ENCODE measurements at places on chromosomes 2 and 18. TPM values are rescaled to one million over a fixed set of nuclear protein-coding genes. Genes with fewer than 3 reads are reported as not detected.
A peak's percentile ranks its signal among the peaks of the same experiment; 100 is the strongest.

Gene EML4
- total RNA-seq, result 14.2 TPM

Gene C1QL2
- total RNA-seq, result not detected

Gene GKN1
- not detected for total RNA-seq

Gene SCN9A
- total RNA-seq, result 0.51 TPM

Gene ASAP2
- total RNA-seq, result 29.8 TPM

Gene SULT1C4
- 114 TPM for total RNA-seq

Gene TMEM163
- 0.13 TPM for total RNA-seq

Gene UBR3
- 43.5 TPM for total RNA-seq

Gene MCEE
- 9.8 TPM for total RNA-seq

Gene ABCB11
- not detected for total RNA-seq

Gene LRRC30
- total RNA-seq, result not detected

Gene STEAP3
- total RNA-seq, result 7.7 TPM

DNA sequence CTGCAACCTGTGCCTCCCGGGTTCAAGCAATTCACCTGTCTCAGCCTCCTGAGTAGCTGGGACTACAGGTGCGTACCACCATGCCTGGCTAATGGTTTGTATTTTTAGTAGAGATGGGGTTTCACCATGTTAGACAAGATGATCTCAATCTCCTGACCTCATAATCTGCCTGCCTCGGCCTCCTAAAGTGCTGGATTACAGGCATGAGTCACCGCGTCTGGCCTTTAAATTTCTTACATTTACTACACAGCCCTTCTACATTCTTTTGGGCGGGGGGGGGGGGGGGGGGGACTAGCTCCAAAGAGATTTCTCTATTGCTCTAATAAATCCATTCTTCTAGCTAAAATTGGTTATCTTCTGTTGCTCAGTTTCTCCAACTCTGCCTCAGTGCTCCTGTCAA lies 964.9 kb upstream of the ACVR2A start:
- DNase-seq, result no peak

- no peak for DNase-seq
These were observed 819.4 kb downstream of the LRP1B start for GRCh38 chr2:141311430-141311829.

GRCh38 chr2:177466337-177467195 lies 74.0 kb downstream of the AGPS start:
- DNase-seq, result no peak

DNA sequence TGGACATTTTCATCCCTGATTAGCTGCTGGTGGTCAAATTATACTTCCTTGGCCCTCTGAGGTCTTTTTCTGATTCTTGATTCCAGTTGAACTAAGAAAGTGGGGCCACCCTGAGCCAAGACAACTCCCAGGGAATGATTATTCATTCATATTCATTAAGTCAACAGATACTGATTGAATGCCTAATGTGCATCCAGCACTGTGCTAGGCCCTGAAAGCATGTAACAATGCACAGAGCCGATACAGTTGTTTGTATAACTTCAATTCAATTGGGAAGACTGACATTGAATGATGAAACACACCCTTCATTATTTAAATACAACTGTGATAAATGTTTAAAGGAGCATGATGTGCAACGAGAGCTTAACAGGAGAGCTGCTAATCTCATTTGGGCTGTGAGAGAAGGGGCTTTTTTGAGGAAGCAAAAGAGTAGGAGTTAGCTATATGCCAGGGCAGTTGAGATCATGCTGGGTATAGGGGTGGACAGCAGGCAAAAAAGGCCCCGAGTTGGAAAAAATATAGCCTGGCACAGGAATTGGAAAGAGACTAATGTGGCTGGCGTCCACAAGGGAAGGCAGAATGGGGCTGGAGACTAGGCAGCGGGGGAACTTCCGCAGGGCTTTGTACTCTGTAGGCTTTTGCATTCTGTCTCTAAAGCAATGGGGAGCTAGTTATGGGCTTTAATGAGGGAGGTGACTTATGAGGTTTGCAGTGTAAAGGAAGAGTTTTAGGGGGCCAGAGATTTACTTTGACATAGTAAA lies 57.2 kb upstream of the ACVR1 start:
- DNase-seq, result no peak

- no peak for DNase-seq
These were observed 29.6 kb upstream of the LPIN1 start for GRCh38 chr2:11716689-11717321.

DNA sequence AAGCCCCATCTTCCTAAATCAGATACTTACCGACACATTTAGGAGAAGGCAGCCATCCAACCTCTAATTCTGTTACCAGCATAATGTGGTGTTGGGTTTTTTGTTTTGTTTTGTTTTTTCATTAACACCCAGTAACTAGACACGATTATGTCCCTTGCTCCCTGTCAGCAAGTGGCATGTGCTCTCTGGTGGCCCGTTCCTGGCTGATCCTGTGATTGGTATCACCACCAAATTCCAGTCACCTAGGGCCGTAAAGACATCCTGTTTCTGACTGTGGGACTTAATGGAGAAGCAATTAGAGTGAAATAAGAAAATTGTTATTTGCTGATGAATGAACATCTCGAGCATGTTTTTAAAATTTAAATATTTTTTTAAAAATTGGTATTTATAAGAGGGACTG lies 5.9 kb upstream of the DLX1 start:
- DNase-seq, result no peak

GRCh38 chr2:239300242-239300641 lies 100.6 kb downstream of the HDAC4 start:
- DNase-seq, result no peak

- DNase-seq, result no peak
These were observed 92.7 kb downstream of the KCTD1 start for GRCh38 chr18:26455639-26456038.

- no peak for DNase-seq
These were observed 482.0 kb upstream of the DCC start for GRCh38 chr18:51857989-51858388.

DNA sequence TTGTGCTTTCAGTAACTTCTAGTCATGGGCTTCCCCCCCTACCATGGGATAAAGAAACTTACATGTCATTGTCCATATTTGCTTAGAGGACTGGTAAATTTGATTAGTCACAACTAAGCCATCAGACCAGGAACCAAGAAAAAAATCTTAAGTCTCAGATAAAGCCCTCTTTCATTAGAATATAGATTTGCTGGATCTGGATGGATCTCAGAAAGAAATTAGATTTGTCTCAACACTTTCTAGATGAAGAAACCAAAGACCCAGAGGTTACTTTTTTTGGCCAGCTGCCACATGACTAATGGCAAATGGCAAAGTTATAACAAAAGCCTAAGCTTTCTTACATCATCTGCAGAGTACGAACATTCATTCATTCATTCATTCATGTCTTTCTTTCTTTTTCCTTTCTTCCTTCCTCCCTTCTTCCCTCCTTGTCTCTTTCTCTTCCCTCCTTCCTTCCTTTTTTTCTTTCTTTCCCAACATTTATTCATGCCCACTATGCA lies 60.2 kb downstream of the CDCA7 start:
- peak; percentile 36 for DNase-seq

- peak; percentile 28 for DNase-seq
These were observed 336.4 kb upstream of the FSHR start for GRCh38 chr2:49490710-49491109.

DNA sequence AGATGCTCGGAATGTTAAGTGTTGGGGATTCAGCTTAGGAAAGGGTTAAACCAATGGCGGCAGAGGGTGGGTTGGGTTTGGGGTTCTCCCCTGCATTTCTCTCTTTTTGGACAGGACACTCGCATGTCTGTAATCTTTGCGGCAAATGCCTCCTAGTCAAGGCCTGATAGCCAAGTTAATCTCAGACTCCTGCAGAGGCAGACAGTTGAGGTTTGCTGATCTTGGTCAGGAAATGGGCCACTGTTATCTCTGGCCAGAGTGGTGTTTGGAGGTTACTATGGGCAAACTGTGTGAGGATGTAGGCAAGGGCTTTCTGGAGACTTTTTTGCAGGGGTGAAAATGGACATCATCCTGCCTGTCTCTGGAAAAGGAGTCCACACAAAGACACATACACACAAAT lies 188.8 kb downstream of the SETBP1 start:
- no peak for DNase-seq

DNA sequence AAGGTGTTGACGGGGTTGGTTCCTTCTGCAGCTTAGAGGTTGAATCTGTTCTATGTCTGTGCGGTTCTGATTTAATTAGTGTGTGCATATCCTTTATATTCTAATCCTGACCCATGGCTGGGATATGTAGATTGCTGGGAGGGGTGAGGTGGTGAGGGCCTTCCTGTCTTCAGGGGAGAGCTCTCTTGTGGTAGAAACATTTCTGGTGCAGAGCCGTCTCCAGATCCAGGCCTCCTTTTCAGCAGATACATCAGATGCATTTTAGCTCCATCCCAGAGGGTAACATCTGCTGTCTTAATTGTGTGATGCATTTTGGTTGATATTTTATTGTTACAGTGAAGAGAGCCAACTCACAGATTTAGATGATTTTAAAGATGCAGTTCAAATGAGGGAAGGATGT lies 227.8 kb downstream of the AGAP1 start:
- no peak for DNase-seq

DNA sequence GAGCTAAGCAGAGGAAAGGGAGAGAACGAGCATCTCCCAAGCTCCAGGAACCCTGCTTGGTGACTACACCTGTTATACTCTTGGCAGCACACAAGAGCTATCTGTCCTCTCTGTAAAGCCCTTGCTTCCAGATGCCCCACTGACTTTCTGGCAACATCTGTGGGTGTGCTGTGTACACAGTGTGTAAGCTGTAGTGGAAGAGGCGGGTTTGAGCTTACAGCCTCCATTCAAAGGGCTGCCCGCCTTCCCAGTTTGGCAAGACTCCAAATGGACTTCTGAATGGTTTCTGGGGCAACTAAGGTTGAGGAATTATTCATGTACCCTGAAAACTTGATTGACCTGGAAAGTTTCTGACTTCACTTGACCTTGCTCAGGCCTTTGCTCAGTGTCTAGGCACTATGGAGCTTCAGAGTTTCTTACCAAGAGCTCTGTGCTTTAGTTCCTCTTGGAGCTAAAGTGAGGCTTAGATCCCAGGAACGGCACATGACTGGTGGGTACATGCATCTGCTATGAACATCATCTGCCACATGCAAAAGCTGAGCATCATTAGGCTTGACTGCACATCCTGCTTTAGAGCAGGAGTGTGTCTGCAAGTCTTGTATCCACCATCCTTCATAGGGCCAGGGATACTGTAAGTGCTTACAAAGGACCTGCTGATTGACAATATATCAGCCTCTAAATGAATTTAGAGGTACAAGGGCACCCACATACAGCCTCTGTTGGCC lies 290.9 kb upstream of the SIX2 start:
- DNase-seq, result no peak

GRCh38 chr2:205807758-205808157 lies 125.5 kb downstream of the NRP2 start:
- no peak for DNase-seq

- DNase-seq, result peak; percentile 32
These were observed 7.2 kb downstream of the POMC start for GRCh38 chr2:25161055-25161781.

DNA sequence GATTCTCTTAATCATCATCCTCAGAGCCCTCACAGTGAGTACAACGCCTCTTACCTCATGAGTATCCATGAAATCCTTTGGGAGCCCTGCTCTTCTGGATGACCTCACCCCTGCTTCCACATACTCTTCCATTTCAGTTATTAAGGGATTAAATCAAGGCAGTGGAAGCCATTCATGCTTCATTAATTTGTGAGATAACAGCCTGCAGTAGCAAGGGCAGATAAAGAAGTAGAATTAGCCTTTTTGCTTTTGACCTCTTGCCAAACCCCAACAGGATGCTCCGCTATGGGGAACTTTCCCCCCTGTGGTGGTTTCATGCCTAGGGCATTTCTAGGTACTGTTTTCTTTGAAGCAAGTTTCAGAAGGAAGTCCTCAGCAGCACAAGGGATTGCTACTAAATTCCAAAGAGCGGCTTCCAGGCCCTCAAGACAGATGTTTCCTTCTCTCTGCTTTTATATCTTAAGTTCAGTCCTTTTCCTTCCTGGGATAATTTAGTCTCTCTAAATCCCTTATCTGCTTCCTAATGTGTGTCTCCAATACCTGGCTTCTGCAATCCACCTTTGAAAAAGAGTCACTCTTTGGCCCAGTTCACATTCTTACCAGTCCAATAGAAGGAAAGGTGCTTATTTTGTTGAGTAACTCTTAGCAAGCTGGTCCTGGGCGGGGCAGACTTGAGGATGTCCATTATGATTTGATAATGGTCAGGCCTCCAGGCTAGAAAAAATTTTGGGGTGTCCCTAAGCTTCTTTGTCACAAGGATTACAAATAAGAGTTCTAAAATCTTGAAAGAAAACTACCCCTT lies 76.9 kb downstream of the MYO1B start:
- DNase-seq, result peak; percentile 43

DNA sequence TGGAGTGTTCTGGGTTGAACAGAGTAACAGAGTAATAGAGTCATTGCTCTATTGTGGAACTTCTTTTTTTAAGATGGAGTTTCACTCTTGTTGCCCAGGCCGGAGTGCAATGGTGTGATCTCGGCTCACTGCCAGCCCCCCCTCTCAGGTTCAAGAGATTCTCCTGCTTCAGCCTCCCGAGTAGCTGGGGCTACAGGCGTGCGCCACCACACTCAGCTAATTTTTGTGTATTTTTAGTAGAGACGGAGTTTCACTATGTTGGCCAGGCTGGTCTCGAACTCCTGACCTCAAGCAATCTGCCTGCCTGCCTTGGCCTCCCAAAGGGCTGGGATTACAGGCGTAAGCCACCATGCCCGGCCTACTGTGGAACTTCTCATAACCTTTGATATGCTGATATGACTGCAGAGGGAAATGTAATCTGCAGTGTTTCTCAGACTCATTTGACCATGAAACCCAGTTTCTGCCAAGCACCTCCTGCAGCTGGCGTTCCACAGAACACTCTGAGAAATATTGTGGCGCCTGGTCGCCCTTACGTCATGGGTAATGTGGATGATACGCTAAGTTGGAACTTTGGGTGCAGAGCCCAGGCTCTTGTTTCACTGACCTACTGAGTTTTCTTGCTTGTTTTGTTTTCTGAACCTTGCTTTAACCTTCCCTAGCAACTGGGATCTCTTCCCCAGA lies 213.8 kb downstream of the BCL2 start:
- no peak for DNase-seq

DNA sequence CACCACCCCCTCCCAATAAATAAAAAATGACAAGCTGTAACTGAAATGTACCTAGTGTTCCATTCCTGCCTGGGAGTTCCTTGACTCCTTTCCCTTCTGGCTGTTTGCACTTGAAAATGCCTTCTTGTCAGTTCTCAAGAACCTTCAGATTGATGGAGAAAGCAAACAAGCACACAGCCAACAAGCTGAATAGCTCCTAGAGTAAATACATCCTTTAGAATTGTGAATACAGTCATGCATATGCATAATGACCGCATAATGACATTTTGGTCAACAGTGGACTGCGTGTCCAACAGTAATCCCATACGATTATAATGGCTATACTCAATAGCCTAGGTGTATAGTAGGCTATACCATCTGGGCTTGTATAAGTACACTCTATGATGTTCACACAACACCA lies 97.0 kb downstream of the LYPD6 start:
- no peak for DNase-seq

DNA sequence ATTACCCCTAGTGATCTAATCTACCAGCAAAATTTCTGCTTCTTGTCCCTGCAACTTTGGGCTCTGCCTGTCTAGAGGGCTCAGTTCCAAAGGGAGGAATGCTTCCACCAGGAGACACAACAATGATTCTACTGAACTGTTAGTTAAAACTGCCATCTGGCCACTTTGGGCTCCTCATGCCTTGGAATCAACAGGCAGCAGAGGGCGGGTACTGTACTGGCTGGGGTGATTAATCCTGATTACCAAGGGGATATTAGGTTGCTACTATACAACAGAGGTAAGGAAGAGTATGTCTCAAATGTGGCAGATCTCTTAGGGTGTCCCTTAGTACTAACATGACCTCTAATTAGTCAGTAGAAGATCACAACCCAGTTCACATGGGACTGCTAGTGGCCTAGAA lies 21.4 kb downstream of the HADHA start:
- no peak for DNase-seq

GRCh38 chr2:23404426-23404825 lies 19.4 kb downstream of the KLHL29 start:
- DNase-seq, result peak; percentile 78
